Activated CD8-positive, alpha-beta memory T cell treated with anti-CD3 and anti-CD28 coated beads, Interleukin-2, amount 50 U/mL, for 4 hours (primary cell): ENCODE measurements at places on chromosomes 6 and 20.

- DNase-seq: no peak
Observed at GRCh38 chr6:74100719-74101287, 404.8 kb downstream of the CD109 start.

GRCh38 chr20:10642856-10643559 is 30.8 kb downstream of the JAG1 start:
- no peak for DNase-seq

DNA sequence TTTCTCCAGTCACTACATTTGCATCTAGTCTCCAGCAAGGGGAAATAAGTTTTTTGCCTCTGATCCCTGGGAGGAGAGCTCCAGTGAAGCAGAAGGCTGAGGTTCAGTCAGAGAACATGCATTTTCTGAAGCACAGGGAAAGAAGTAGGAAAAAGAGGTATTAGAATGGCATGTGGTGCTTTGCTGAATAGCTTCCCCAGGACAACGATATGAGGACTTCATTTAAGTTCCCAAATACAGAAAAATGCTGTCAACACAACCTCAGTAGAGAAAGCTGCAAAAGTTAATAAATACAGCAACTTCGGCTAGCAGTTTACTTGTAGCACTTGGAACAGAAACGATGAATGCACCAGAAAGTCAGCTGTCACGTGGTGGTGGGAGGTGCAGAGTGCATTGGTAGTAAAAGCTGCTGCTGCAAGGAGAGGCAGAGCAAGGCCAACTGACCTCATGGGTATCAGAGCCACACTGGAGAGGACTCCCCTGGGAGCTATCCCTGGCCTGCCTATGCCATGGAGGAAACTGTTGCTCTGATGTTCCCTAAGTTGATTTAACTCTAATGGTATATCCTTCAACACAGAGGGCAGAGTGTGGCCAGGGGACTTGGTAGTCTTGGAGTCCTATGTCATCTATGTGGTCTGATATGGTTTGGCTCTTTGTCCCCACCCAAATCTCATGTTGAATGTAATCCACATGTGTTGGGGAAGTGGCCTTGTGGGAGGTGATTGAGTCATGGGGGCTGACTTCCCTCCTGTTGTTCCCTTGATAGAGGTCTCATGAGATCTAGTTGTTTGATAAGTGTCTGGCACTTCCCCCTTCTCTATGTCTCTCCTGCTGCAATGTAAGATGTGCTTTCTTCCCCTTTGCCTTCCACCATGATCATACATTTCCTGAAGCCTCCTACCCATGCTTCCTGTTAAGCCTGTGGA is 85.9 kb downstream of the ADTRP start:
- no peak for DNase-seq

GRCh38 chr6:34562861-34563512 is 6.9 kb upstream of the SPDEF start:
- no peak for DNase-seq

DNA sequence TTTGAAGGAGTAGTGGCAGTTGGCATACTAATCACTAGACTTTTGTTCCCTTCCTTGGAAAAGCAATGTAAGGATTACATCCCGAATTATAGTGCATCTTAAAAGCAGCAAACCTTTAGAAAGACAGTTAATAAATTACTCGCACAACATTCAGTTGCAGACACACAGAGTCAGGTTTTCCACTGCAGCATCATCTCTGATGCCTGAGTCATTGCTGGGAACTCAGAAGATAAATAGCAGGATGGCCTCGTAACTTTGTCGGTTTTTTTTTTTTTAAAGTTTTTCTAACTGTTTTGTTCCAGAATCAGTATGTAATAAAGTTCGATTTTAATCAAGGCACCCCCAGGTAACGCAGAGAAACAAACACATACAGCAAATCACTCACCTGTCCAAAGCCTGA is 34.3 kb downstream of the GJA10 start:
- DNase-seq: no peak

GRCh38 chr6:105452924-105453756 is 50.3 kb upstream of the PREP start:
- DNase-seq: peak; percentile 67

DNA sequence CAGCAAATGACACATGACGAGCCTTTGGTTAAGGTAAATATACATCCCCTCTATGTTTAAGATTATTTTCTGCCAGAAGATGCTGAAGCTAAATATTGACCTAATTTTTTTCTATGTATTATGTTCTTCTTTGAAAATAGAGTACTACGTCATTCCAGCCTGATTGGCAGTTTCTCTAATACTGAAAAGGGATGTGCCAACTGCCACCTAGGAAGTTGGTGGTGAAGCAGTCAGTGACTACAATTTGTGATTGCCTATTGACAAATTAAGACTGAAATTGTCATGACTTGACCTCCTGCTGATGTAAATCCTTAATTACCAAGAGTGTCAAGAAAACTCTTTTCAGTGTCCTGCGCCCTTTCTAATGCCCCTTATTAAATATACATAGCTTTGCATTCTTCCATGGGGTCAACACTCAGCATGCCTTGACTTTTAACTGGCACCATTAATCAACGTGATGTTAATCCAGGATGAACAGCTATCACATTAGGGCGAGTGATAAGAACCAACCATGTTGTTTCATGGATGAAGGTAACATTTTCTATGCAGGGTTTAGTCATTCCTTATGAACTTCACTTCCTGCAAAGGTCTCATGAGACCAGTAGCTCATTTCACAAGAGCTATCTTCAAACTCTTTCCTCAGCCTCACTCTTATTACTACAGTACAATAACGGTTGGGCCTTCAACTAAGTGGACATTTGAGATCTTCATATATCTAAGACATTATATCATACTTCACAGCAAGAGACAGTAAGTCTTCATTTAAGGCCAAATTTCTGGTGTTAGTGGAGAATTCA is 22.5 kb upstream of the SGK1 start:
- DNase-seq: no peak

DNA sequence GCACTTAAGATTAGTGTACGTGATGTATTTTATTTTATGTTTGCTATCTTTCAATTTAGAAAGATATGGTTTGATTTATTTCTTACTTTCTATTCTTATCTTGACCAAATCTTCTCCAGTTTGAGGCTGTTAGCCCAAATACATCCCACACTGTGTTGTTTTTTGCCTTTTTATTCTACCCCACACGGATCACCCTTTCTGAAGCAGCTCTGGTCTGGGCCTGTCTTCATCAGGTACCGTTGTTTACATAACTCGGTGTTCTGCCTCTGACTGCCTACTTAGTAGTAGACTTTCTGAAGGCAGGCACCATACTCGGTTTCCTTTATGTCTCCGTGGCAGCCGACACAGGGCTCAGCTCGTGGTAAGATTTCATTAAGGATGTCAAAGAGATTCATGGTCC is 95.0 kb downstream of the PHACTR1 start:
- DNase-seq: no peak
